GM19239 (cell line): ENCODE measurements at places on chromosomes 3 and 15.

DNA sequence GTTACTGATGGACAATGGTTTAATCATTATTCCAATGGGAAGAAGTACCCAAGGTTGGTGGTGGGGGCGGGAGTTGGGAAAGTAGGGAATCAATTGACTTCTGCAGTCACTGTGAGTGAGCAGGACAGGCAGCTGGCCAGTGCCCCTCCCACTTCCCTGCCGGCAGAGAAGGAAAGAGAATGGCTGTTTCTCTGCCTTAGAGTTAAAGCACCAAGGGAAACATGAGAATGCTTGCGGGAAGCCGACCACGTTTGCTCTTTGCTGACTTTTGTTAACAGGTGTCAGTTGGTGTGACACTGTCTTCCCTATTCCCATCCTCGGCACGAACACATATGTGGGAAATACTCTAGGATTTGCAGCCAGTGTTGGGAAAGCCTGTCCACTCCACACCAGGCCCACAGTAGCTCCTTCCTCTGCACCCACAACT is 33.5 kb upstream of the MFSD1 start:
- DNase-seq, result no peak

DNA sequence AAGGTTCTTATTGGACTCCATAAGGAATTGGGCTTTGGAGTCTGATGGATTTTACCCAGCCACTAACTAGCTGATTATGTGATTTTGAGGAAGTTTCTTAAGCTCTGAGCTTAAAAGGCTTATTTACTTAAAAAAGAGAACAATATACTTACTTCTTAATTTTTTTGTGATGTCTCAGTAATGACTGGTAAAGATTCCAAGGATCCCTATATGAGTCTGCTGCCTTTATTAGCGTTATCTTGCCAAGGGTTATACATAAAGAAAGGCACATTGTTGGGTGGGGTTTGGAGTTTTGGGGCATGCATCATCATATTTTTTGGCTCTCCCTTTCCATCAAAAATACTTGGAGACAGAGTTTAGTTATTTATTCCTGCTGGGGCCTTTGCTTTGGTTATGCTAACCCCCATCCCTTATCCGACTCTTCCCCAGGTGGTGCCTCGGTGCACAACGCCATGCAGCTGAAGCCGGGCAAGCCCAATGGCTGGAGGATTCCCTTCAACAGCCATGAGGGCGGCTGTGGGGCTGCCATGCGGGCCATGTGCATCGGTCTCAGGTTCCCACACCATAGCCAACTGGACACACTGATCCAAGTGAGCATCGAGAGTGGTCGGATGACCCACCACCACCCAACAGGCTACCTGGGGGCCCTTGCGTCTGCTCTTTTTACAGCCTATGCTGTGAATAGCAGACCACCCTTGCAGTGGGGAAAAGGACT is 6.7 kb downstream of the ADPRH start:
- no peak for DNase-seq

DNA sequence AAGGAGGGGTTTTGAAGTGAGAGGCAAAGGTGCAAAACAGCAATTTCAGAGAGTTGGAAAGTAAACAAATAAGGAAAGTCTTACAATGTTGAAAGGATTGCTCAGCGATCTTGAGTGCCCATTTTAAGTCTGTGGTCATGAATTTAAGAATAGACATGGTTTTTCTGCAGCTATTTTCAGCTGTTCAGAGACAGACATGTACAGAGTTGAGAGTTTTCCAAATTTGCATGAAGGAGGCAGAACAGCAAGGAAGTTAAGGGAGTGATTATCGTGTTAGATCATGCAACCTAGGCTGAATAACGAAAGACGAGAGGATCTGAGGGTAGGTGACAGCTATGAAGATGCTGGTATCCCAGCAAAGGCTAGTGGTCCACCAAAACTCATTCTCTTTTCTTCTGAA is 37.2 kb downstream of the DET1 start:
- DNase-seq, result no peak

GRCh38 chr15:38846346-38846745 is 281.7 kb upstream of the RASGRP1 start:
- no peak for DNase-seq

DNA sequence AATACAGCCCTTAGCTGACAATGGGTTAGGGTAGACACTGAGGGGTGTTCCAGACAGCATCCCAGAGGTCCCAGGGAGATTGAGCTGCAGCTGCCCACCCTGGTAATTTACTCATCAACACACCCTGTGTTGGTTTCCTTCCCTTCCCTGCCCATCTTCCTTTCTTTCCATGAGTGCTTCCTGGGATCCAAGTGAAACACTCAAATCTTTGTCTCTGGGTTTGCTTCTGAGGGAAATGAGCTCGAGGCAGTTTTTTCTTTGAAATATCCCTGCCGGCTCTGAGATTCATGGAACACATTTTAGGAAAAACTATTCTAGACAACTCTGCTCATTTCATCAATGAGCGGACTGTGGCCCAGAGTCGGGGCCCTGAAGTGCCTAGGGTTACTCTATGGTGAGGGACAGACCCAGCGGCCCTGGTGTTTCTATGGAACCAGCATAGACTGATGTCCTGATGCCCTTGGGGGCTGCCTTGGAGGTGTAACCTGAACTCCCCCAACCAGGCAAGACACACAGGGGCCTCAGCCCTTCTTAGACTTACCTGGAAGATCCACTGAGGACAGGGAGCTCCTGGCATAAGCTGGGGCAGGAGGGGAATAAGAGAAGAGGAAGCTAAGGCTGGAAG is 14.9 kb upstream of the CSRNP1 start:
- DNase-seq, result no peak

DNA sequence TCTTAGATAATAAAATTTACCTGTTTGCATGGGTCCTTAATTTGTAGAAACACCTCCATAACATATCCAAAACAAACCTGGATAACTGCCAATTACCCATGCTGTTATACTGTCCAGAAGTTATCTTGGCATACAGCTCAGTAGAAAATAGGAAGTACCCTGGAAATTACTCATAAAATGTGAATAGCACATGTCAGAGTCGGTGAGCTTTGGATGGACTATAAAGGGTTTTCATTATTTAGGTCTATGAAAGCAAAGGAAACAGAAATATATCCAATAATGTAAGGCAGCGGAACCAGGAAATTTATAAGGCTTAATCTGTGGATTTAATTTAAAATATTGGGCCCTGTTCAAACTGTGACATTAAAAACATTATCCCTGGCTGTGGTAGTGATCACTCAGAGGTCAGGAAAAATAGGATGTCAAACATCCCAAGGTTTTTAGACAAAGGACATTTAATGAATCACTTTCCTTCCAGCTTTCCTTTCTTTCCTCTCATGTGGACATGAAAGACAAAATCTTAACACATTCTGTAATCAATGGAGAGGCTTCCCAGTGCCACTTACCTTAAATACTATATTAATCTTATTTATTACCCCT is 459.0 kb upstream of the DPH6 start:
- DNase-seq, result no peak

GRCh38 chr15:71187078-71187477 is 71.8 kb downstream of the THSD4 start:
- no peak for DNase-seq

DNA sequence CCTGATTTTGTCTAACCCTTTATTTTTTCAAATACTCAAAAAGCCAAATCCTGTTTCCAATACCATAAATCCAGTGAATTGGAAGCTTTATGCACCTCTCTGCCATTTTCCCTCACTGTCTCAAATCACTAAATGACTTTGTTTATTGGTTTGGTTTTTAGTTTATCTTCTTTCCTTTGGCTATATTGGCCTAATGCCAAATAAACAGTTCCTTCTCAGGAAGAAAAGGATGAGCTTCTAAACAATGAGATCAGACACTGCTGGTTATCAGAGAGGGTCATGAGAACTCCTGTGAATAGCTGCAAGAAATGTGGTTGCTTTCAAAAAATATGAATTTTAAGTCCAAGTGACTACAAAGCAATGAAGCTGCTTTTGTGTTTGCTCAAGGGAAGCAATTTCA is 359.9 kb downstream of the MECOM start:
- DNase-seq, result no peak

GRCh38 chr3:187321766-187322165 is 30.2 kb upstream of the MASP1 start:
- no peak for DNase-seq

- no peak for DNase-seq
Observed at GRCh38 chr15:29665444-29666003, 156.7 kb downstream of the TJP1 start.

- no peak for DNase-seq
Observed at GRCh38 chr15:52128568-52128967, 16.0 kb upstream of the BCL2L10 start.

DNA sequence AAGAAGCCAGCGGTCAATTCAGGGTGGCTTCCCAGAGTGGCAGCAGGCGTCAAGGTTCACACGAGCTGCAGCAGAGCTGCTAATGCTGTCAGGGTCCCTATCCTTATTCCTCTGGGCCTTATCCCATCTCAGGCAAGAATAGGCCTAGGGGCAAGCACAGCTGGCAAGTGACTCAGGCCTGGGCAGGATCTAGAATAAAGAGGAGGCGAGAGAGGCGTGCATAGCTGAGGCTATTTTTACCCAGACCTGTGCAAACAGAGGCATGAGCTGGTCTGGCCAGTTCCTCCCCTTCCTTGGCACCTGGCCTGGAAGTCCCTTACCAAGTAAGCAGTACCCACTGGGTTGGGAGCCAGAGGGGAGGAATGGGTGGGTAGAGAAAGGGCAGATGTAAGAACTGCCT is 12.2 kb upstream of the VIPR1 start:
- no peak for DNase-seq

DNA sequence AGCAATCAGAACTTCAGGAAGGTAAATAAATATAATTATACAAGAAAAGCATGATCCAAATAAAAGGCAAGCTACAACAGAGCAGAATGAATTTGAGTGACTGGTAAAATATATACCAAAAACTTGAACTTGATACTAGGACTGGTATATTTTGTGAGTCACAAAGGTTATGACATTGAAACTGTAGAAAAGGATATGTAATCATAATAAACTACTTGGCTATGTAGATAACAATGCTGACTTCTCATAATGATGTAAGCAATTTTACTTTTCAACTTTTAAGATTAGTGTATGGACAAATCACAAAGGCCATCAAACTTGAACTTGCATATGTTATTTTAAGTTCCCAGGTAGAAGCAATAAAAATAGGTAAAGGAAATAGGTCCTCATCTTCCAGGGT is 384.5 kb upstream of the NECTIN3 start:
- DNase-seq, result no peak

- DNase-seq, result no peak
Observed at GRCh38 chr15:49769225-49769624, 148.4 kb downstream of the DTWD1 start.

DNA sequence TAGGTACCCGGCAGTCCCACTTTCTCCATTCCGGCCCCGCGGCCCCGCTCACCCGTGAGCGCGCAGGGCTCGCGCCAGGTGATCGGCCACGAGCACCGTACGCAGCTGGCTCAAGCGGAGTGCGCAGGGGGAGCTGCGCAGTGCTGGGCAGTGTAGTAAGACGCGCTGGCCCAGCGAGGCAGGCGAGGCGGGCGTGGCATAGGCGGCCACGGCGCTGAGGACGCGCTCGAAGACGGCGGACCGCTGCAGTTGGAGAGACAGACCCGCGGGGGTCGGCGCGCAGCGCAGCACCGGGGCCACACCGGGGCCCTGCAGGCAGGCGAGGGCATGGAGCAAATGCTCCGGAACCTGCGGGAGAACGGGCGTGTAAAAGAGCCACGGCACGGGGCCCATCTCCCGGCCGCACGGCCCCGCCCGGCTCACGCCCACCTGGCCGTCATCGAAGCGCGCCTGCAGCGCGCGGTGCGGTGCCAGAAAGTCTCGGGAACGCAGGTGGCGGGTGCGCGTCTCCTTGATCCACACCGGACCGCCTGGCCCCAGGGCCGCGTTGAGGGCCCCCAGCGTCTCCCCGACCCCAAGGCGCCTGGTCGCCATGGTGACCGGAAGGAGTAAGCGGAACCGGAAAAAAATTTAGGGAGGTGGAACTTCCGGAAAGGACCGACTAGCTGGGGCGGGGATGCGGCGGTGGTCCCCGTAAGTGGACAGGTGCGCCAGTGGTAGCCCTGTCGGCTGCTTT is at the start of gene DALRD3:
DALRD3 (minus strand) TSS at position 610 of the 736 bp plus-strand sequence; CDS start at position 594, 16 bp downstream.
- DNase-seq, result peak; percentile 64

DNA sequence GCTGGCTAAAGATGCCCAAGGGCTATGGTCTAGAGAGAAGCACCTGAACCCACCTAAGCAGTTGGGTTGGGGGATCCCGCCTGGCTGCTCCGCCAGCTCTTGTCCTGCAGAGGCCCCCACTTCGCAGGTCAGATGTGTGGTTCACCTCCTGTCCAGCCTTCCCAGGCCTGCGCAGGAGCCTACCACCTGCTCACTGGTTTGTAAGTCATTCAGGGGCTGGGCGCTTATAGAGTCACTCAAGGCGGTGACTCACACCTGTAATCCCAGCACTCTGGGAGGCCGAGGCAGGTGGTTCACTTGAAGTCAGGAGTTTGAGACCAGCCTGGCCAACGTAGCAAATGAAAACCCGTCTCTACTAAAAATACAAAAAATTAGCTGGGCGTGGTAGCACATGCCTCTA is 3.9 kb upstream of the FURIN start:
- no peak for DNase-seq

- no peak for DNase-seq
Observed at GRCh38 chr15:63971427-63971805, 74.9 kb downstream of the DAPK2 start.

DNA sequence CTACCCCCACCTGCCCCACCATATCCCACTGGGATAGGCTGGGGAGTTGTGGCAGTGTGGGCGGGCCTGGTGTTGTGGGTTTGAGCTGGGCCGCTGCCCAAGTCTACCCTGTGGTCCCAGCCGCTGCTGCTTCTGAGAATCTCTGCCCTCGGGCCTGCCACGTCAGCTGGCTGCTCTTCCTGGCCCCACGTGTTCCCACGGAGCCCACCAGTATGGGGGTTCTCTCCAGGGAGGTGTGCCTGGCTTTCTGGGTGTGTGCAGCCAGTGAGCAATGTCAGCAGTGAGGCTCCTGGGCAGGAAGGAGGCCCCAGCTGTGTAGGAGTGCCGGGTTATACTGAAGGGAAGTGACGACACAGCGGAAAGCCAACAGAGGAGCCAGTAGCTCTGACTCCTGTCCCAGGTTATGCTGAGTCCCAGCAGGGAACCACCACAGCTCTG is 10.5 kb downstream of the GNAI2 start:
- no peak for DNase-seq

DNA sequence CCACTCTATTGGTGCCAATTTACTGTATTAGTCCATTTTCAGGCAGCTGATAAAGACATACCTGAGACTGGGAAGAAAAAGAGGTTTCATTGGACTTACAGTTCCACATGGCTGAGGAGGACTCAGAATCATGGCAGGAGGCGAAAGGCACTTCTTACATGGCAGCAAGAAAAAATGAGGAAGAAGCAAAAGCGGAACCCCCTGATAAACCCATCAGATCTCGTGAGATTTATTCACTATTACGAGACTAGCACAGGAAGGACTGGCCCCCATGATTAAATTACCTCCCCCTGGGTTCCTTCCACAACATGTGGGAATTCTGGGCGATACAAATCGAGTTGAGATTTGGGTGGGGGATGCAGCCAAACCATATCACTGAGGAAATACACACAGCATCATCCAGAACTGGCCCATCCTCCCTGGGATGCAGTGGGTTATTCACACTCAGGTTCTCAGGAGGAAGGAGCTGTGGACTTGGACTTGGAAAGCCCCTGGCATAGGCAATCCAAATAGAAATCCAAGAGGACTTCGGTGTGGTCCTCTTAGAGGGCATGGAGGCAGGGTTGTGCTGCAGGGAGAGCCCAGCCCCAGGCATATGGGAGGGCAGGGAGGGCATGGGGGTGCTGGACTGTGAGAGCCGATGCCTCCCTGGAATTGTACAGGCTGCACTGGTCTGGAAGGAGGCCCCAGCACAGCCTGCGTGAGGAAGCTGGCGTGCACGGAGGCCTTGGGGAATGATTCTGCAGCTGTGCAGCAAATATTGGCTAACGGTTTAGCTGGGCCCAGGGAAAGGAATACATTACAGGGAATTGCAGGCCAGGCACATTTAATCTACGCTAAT is 62.9 kb downstream of the EFCAB12 start:
- no peak for DNase-seq
